ENCODE measurements at places on chromosomes 1 and 21.

GRCh38 chr1:150322310-150322709, 977 bp downstream of the PRPF3 start:
- DNase-seq: no peak

- no peak for DNase-seq
Measured at GRCh38 chr1:21804536-21804935, 7.5 kb upstream of the LDLRAD2 start.

DNA sequence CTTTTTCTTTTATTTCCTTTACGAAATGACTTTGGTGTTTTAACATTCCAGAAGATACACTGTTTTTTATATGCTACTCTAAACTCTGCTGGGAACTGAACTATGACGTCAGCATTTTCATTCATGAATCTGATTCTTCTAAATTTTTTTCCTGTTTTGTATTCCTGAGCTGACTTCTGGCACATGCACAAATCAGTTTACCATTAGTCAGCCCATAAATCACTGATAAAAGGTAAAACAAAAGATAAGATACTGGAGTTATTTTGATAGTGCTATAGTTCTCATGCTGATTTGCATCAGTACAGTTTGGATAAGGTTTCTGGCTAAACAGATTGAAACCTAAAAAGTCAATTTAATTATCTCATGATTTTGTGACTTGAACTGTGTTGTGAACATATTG, 10.4 kb downstream of the CAMTA1 start:
- DNase-seq: no peak

DNA sequence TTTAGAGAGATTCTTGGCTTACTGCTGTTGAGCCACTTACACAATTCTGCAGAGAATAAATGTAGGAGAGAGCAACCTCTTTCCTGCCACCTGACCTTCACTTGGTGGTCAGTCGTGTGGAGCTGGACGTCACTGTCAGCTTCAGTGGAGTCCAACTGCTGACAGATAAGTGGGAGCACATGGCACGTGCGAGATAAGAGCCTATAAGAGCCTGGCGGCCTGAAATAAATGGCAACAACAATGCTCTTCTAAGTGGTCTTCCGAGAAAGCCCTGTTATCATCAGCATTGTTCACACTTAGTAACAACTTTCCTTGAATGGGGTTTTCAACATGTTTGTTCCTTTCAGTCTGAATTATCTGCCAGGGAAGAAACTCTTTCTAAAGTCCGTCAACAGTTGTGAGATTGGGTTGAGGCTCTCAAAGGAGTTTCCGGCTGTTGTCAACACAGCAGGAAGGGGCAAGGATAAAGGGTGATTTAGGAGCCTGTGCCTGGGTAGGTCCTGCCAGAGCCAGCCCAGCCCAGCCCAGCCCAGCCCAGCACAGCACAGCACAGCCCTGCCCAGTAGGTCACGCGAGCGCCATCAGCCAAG, 57.2 kb upstream of the RUNX1 start:
- DNase-seq: no peak

GRCh38 chr1:230176871-230177411, 109.9 kb downstream of the GALNT2 start:
- no peak for DNase-seq

DNA sequence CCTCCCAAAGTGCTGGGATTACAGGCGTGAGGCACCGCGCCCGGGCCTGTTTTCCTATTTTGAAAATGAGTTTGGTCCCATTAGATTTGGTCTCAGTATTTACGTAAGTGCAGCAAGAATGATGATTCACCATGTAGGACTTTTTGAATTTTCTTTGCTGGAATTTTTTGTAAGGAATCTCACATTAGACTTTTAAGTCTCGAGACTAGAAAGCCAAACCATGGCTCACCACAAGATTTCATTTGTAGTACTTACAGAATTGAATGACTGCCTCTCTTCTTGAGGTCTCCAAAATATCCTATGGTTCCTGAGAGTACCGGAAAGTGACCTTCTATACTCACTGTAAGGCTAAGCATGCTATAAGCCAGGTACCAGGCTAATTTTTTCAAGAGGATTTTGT, 325 bp downstream of the OR14A2 start:
- DNase-seq: no peak

- no peak for DNase-seq
Measured at GRCh38 chr1:91846007-91846638, 39.8 kb downstream of the TGFBR3 start.

- no peak for DNase-seq
Measured at GRCh38 chr1:201513498-201514243, 6.7 kb upstream of the CSRP1 start.

DNA sequence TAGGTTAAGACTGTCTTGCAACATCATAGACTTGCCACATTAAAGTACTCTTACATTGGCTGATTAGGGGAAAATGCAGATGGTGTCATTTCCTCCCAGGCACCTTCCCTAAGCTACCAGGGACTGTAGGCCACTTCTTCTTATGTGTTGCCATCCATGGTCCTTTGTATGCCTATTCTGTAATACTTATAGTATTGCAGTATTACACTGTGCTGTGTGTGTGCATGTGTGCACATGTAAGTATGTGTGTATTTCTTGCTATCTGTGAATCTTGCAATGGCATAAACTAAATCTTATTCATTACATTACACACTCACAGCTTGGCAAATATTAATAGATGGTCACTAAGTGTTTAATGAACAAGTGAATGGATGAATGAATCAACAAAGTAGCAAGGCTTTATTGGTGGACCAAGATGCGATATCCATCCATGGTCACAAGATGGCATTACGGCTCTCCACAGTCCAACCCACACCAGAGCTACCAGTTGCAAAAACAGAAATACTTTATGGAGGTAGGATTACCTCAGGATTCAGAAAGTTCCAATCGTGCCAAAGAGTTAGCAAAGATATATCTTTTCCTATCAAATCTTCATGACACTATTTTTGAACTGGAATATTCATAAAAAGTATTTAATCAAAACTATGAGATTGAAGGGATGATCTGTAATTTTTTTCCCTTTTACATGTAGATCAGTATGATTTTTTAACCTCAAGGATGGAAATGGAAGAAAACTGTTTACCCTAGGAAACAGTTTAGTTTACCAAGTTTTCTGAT, 160.2 kb downstream of the DENND1B start:
- peak; percentile 18 for DNase-seq

- peak; percentile 37 for DNase-seq
Measured at GRCh38 chr1:77683160-77684148, 996 bp upstream of the ZZZ3 start.

DNA sequence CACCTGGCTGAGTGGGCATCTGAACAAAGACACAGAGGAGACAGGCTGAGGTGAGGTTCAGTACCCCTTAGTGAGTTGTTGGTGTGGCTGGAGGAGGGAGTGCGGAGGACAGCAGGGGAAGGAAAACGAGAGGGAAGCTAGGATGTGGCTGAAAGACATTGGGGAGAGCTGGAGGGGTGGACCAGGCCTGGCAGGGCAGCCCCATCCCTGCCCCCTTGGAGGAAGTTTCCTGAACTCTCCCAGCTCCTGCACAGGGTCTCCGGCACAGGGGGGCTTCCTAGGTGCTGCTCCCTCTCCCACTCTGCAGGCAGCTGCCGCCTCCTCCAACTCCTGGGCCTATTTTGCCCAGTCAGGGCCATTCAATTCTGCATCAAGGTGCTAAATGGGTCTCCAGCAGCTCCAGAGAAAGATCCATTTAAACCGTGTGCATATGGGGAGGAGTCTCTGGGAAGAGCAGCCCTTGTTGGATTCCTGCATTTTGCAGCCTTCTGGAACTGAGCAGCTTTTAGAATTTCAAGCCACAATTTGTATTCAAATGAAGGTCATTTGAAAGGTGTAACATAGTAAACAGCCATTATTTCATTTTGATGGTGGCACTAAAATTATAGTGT, 193.9 kb downstream of the CAMTA1 start:
- no peak for DNase-seq

DNA sequence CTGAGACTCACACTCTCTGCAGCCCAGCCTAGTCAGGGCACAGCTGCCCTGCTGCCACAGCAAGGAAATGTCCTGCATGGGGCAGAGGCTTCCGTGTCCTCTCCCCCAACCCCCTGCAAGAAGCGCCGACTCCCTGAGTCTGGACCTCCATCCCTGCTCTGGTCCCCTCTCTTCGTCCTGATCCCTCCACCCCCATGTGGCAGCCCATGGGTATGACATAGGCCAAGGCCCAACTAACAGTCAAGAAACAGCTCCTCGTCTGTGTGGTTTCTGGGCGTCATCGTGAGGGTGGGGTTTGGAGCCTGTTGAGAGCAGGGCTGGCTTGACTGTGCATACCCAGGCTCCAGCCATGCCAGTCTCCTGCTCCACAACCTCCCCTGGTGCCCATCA, 19.5 kb downstream of the FAAH start:
- DNase-seq: no peak

DNA sequence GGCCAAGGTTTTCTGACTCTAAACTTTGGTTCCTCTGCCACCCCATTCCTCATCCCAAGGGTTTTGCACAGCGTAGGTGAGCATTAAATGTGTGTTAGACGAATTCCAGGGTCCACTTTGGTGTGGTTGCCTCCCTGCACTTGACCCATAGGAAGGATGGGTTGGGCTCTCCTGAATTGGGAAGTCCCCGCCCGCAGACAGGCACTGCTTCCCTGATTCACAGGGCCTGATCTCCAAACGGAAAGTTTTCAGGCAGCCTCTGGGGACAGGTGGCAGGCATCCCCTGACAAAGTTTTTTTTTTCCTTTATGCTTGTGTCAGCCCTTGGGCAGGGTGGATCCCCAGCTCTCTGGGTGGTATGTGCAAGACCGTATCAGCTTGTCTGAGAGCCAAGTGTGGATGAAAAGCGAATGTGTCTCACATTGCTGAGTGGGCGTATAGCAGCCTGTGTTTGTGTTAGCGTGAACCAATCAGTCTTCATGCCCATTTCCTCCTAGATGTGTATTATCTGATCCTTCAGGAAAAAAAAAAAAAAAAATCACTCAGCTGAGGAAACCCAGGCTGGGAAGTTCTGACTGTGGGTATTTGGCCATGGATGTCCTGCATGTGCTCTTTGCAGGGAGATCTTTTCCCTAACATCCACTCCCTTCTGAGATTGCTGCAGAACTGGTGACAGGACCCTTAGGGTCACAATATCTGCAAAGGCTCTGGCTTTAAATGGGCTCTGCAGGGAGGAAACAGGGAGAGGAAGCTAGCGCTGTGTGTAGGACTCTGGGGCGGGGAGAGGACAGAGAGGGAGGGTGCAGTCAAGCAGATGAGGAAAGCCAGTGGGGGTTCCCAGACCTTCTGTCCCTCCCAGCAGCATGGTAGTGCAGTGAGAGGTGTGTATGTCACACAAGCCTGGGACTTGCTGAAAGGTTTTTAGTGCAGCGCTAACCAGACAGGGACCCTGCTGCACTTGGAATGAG, 42.2 kb upstream of the TRABD2B start:
- no peak for DNase-seq

DNA sequence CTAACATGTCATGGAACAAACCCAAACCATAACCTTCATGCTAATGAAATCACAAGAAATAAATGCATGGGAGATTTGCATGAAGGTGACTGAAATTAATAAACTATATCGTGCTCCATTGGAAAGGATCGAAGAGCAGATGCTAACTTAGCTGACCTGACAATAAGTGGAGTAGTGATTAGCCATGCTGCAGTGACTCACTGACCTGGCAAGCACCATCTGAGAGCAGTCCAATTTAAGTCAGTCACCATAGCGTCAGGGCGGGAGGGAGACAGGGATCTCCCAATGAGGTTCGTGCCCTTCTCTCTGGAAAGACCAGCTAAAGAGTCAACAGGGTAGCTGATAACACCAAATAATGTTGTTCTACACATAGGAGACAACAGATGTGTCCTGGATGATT, 21.5 kb downstream of the OLIG2 start:
- DNase-seq: no peak

GRCh38 chr1:172761581-172762486, 102.9 kb downstream of the FASLG start:
- DNase-seq: no peak

- no peak for DNase-seq
Measured at GRCh38 chr1:198667186-198667585, 28.3 kb downstream of the PTPRC start.

- peak; percentile 47 for DNase-seq
Measured at GRCh38 chr1:177780096-177780700, 189.7 kb downstream of the SEC16B start.

DNA sequence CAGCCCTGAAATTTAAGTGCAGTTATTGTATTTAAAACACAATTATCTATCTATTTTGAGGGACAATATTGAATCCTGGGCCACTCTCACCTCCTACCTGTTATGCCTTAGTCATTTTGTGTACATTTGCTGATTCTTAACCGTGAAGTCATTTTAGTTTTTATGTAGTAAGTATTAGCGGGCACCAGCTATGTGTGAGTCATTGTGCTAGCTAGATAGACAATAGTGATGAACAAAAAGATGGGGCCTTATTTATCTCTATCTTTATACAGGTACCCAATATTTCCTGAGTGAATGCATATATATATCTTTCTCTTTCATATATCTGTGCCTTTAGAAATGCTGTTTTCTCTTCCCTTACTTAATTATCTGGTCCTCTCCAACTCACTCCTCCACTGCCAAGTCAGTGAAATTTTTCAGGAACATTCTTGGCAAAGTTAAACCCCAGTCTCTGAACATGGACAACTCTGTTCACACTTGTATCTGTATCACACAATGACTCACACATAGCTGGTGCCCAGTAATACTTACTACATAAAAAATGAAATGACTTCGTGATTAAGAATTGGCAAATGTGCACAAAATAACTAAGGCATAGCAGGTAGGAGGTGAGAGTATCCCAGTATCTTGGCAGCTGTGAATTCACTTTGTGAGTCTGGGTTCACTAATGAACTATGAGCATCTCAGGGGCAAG, 166.0 kb upstream of the C8B start:
- no peak for DNase-seq

DNA sequence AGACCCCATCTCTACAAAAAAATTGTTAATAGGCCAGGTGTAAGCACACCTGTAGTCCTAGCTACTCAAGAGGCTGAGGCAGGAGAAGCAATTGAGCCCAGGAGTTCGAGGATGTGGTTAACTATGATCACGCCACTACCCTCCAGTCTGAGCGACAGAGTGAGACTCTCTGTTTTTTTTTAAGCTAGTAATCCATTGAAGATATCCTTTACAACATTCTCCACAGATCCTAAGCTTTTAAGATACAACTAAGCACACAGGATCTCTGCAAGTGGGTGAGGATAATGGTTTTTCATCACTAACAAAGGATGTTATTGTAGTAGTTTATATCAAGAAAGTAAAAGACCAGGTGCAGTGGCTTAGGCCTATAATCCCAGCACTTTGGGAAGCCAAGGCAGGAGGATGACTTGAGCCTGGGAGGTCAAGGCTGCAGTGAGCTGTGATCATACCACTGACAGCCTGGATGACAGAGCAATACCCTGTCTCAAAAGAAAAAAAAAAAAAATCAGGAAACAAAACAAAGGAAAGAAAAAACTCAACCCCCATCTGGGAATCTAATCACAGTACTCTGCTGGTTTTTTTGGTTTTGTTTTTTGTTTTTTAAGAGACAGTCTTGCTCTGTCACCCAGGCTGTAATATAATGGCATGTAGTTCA, 166.1 kb downstream of the RERE start:
- DNase-seq: no peak

- DNase-seq: no peak
Measured at GRCh38 chr1:115874904-115875303, 34.0 kb upstream of the NHLH2 start.

Measured in iPS DF 6.9 (cell line).